ENCODE measurements at places on chromosomes 12 and 14.
A peak's percentile ranks its signal among the peaks of the same experiment; 100 is the strongest.

GRCh38 chr12:26573225-26573909 lies 259.6 kb downstream of the ITPR2 start:
- no peak overlapping the region for H3K4me3 ChIP-seq
- peaks cover 16% of the 10 kb centered on the region for H3K4me1 ChIP-seq
- peaks cover 15% of the 10 kb centered on the region for H3K36me3 ChIP-seq
- DNase-seq = no peak
- H3K27ac ChIP-seq = no peak overlapping the region
- no peaks in the 10 kb centered on the region for H3K27me3 ChIP-seq

GRCh38 chr12:69154585-69155363 lies 84.6 kb upstream of the CPSF6 start:
- no peak overlapping the region for H3K4me3 ChIP-seq
- H3K4me1 ChIP-seq = peaks cover 6% of the 10 kb centered on the region
- H3K36me3 ChIP-seq = no peaks in the 10 kb centered on the region
- H3K27me3 ChIP-seq = no peaks in the 10 kb centered on the region

DNA sequence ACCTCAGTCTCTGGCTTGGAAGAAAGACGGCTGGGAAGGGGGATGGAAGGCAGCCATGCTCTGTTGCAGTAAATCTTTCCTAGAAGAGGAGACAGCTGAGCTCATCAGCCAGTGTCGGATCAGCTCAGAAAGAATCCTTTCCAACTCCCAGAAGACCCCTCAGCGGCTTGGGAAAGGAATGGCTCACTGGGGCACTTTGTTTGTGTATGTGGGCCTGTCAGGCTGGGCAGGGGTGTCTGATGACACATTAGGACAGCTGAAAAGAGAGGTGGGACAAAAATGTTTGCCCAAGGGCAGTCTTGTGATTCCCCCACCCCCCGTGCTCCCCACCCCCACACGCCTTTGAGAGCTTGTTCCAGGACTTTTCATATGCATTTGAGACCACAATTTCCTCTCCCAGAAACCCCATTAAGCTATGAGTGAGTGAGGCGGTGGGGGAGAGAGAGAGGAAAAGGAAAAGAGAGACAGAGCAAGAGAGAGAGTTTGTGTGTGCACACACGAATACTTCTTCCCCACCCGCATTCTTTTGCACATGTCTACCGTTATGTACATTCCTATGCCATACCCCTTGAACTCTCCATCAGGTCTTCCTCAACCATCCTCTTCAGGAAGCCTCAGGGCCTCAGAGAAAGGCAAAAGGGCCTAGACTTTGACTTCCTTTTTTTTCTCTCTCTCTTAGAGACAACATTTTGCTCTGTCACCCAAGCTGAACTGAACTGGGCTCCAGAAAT lies 198.9 kb downstream of the ZFP36L1 start:
- DNase-seq = no peak
- peak overlapping the region; percentile 46 for H3K27ac ChIP-seq
- H3K4me3 ChIP-seq = no peak overlapping the region
- H3K4me1 ChIP-seq = peaks cover 11% of the 10 kb centered on the region
- H3K27me3 ChIP-seq = no peaks in the 10 kb centered on the region

- H3K27me3 ChIP-seq = no peaks in the 10 kb centered on the region
- H3K4me1 ChIP-seq = peaks cover 41% of the 10 kb centered on the region
- peaks cover 28% of the 10 kb centered on the region for H3K36me3 ChIP-seq
- DNase-seq = peak; percentile 69
- peak within 1 kb of the TSS; percentile 92 for H3K4me3 ChIP-seq
These were observed at the start of gene CREBL2 for GRCh38 chr12:12611512-12612306. CREBL2 (plus strand) TSS chr12:12611876; CDS start chr12:12612173, 297 bp downstream.

GRCh38 chr14:56247495-56248200 lies 129.4 kb downstream of the PELI2 start:
- no peaks in the 10 kb centered on the region for H3K4me1 ChIP-seq
- no peaks in the 10 kb centered on the region for H3K27me3 ChIP-seq
- peaks cover 2% of the 10 kb centered on the region for H3K36me3 ChIP-seq
- no peak overlapping the region for H3K4me3 ChIP-seq
- DNase-seq = no peak

- no peak overlapping the region for H3K4me3 ChIP-seq
- peaks cover 48% of the 10 kb centered on the region for H3K27me3 ChIP-seq
- no peak for DNase-seq
- H3K4me1 ChIP-seq = no peaks in the 10 kb centered on the region
- H3K27ac ChIP-seq = no peak overlapping the region
These were observed 146.2 kb downstream of the ATP23 start for GRCh38 chr12:58087423-58088127.

DNA sequence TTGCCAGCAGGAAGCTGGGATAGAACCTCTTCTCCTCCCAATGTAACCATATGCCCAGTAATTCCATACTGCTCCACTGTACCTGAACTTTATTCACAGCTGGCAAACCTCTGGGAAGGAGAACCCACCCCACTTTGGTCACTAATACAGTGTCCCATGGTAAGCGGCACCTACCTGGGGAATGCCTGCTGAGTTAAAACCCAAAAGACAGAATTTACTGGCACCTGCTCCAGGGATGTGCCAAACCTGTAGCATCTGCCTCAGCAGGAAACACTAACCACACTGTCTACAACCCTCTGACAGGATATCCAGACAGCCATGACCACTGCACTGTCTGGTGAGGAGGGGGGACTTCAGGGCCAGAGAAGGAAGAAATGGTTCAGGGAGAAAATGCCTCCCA lies 26.6 kb downstream of the DDX24 start:
- H3K27ac ChIP-seq = peak overlapping the region; percentile 6
- H3K27me3 ChIP-seq = no peaks in the 10 kb centered on the region
- peaks cover 54% of the 10 kb centered on the region for H3K4me1 ChIP-seq
- H3K36me3 ChIP-seq = peaks cover 92% of the 10 kb centered on the region
- DNase-seq = no peak

GRCh38 chr12:77477907-77478533 lies 352.7 kb upstream of the NAV3 start:
- no peak overlapping the region for H3K4me3 ChIP-seq
- DNase-seq = no peak
- H3K27ac ChIP-seq = no peak overlapping the region
- no peaks in the 10 kb centered on the region for H3K27me3 ChIP-seq

DNA sequence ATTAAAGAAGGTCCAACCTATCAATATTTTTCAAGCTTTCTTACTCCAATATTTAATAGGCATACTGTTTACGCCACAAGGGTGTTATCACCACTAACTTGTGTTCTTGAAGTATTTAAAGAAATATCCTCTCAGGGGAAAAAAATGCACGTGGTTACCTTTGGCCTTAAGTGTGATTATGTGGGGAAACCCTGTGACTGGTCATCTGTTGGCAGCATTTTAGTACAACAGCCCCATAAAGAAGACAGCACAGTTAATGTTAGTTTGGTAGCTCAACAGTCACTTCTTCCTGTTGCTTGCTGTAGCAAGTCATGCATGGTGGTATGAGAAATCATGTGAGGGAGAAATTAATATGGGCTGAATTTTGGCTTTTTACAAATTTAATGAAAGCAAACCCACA lies 1021.5 kb upstream of the TMEM132C start:
- peaks cover 2% of the 10 kb centered on the region for H3K36me3 ChIP-seq
- no peaks in the 10 kb centered on the region for H3K4me1 ChIP-seq
- DNase-seq = no peak
- H3K27me3 ChIP-seq = peaks cover 19% of the 10 kb centered on the region
- no peak overlapping the region for H3K27ac ChIP-seq

GRCh38 chr12:132783917-132784531 lies 22.4 kb upstream of the ANKLE2 start:
- H3K4me1 ChIP-seq = peaks cover 8% of the 10 kb centered on the region
- no peak for DNase-seq
- H3K36me3 ChIP-seq = peaks cover 30% of the 10 kb centered on the region
- no peak overlapping the region for H3K27ac ChIP-seq
- H3K27me3 ChIP-seq = no peaks in the 10 kb centered on the region

- peaks cover 10% of the 10 kb centered on the region for H3K36me3 ChIP-seq
- DNase-seq = no peak
- no peak overlapping the region for H3K4me3 ChIP-seq
These were observed 86.6 kb downstream of the FOXN3 start for GRCh38 chr14:89330236-89331002.

DNA sequence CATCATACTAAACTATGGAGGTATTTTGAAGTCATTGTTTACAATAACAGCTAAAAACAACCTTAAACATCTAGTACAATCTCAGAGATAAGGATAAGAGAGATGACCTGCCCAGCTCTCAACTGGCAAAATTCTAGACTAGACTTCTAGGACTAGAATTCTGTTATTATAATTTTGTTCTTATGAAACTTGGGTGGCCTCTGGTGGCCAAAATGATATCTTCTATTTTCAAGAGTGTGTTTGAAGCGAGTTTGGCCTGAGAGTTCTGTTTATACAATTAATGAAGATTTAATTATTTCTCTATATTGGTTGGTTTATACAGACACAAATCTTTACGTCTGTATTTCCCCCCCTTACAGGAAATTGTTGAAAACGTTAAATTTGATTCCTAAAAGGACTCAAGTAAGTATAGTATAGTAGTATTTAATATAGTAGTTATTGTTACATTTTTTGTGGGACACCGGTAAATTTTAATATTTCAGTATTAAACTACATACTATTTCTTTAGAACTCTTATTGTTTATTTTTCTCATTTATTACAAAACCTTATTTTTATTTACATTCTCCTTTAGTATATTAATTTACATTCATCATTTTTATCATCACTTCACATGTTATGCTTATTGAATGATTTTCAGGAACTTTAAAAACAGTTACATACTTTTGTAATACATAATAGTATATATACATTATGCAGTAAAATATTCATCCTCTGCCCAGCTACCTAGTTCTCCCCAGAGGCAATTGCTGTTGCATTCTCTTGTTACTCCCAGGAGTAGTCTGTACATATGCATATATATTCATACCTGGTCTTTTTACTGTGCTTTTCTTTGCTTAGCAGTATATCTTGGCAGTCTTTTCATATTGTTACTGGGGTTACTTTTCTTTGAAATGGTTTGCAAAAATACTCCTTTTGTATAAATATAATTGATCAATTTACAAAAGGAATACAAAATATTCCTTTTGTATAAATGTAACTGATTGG lies 6.6 kb downstream of the PPHLN1 start:
- H3K27ac ChIP-seq = no peak overlapping the region
- peaks cover 21% of the 10 kb centered on the region for H3K36me3 ChIP-seq
- H3K4me1 ChIP-seq = peaks cover 53% of the 10 kb centered on the region
- no peak for DNase-seq
- H3K4me3 ChIP-seq = no peak overlapping the region

GRCh38 chr12:122306407-122306806 lies 40.1 kb upstream of the VPS33A start:
- no peaks in the 10 kb centered on the region for H3K4me1 ChIP-seq
- no peak for DNase-seq
- H3K36me3 ChIP-seq = peaks cover 22% of the 10 kb centered on the region
- no peaks in the 10 kb centered on the region for H3K27me3 ChIP-seq
- H3K27ac ChIP-seq = no peak overlapping the region
- H3K4me3 ChIP-seq = no peak overlapping the region

GRCh38 chr12:23523339-23523738 lies 426.1 kb downstream of the SOX5 start:
- no peaks in the 10 kb centered on the region for H3K27me3 ChIP-seq
- DNase-seq = no peak

- no peaks in the 10 kb centered on the region for H3K27me3 ChIP-seq
- no peak for DNase-seq
- no peak overlapping the region for H3K27ac ChIP-seq
These were observed 53.1 kb upstream of the NPFF start for GRCh38 chr12:53560351-53560750.

DNA sequence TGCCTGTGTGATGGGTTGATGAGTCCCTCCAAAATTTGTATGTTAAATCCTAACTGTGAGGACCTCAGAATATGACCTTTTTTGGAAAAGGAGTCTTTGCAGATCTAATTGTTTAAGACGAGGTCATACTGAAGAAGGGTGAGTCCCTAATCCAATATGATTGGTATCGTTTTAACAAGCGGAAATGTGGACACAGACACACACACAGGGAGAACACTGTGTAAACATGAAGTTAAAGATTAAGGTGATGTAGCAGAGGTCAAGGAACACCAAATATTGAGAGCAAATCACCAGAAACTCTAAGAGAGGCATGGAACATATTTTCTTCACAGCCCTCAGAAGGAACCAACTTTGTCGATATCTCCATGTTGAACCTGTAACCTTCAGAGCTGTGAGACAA lies 1106.7 kb downstream of the SLC6A15 start:
- H3K36me3 ChIP-seq = no peaks in the 10 kb centered on the region
- H3K4me1 ChIP-seq = no peaks in the 10 kb centered on the region
- H3K4me3 ChIP-seq = no peak overlapping the region
- H3K27ac ChIP-seq = no peak overlapping the region

DNA sequence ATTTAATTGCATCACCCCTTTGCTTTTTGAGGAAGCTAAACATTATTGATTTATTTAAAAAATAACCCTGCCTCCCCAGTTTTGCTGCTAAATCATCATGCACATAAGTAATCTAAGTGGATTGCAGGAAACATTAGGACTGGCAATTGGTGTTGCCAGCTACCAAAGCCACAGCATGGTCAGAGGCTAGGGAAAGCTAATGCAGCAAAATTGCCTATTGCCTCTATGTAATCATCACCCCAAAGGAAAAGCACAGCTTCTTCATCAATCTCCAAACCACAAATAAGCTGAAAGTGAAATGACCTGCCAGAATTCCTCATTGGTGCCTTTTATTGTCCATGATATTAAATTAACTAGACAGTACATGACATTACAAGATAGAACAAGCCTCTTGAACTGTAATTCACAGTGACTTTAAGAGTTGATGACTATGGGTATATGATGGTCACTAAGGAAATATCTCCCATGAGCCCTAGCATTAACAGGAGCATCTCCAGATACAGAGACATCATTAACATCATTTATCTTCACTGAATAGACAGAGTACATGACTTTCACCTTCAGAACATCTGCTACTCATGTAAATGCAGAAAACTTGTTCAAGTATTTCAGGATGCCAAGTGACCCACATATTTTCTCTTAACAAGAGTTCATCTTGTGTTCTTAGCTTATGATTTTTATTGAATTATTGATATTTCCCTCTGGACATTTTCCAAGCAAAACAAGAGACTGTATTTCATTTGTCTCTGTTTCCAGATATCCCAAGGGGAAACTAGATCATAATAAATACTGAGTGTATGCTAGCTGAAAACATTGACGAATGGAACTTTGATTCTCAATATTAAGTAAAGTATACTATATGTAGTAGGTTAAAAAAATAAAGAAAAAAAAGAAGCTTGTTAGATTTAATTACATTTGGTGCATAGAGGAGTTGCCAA lies 29.4 kb downstream of the PTPRR start:
- H3K4me1 ChIP-seq = no peaks in the 10 kb centered on the region
- H3K27ac ChIP-seq = no peak overlapping the region
- no peak overlapping the region for H3K4me3 ChIP-seq

DNA sequence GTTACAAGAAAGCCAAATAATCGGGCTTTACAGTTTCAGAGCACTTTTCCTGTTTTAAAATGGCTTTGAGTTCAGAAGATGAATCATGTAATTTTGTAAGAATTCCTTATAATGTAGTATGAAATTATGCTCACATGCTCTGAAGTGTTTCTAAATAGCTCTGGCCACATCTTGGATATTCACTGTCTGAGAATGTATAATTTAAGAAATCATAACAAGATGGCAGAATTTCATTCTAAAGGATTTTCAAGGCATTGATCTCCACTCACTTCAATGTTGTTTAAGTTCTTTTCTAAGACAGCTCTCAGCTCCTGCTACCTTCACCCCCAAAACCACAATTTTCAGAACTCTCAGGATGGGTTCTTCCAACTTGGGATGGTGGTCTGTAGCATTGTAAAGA lies 180.1 kb downstream of the DACT1 start:
- H3K36me3 ChIP-seq = peaks cover 1% of the 10 kb centered on the region
- no peak for DNase-seq
- H3K4me3 ChIP-seq = no peak overlapping the region
- H3K27me3 ChIP-seq = peaks cover 10% of the 10 kb centered on the region

All from central memory CD8-positive, alpha-beta T cell (primary cell).